ENCODE measurements at places on chromosomes 3 and 15. TPM values are rescaled to one million over a fixed set of nuclear protein-coding genes. Genes with fewer than 3 reads are reported as not detected.

DNA sequence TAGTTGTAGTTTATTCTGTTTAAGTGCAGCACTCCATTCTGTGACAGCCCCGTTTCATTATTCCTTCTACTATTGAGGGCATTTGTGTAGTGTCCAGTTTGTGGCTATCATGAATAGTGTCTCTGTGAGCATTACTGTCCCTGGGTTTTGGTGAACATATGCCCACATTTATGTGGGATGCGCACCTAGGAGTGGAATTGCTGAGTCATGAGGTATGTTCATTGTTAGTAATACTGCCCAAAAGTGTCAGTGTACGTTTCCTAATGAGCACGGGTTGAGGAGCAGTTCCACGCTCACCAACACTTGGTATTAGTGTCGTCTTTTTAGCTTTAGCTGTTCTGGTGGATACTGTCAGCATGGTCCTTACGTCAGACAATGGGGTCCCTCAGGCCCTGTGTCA is 131.8 kb downstream of the SLCO3A1 start:
- no peak for DNase-seq

- peak; percentile 43 for DNase-seq
Measured at GRCh38 chr15:41978534-41978933, 6.2 kb upstream of the EHD4 start.

- DNase-seq: no peak
Measured at GRCh38 chr3:25038271-25038670, 389.8 kb upstream of the RARB start.

GRCh38 chr3:133940536-133940935 is 44.9 kb upstream of the RAB6B start:
- DNase-seq: peak; percentile 14

GRCh38 chr3:122235147-122235546 is 51.7 kb downstream of the CASR start:
- DNase-seq: no peak

GRCh38 chr3:157300094-157300493 is 136.6 kb upstream of the PTX3 start:
- no peak for DNase-seq

Gene HEMK1
- total RNA-seq: 15.5 TPM

DNA sequence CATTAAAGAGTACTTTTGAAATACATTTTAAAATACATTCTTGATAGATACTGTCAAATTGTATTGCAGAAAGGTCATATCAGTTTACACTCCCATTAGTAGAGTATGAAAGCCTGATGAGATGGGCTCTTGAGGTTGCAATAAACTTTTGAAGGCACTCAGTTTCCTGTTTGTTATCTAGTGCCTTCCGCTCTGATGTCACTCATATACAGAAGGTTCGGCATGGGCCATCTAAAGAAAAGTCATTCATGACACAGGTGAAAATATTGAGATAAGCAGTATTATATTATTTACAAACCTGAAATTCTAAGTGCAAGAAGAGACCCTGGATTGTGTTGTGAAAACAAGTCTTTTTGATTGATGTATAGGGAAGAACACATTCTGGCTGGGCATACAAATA is 36.5 kb upstream of the DENND4A start:
- no peak for DNase-seq

Gene FAM240A
- not detected for total RNA-seq

DNA sequence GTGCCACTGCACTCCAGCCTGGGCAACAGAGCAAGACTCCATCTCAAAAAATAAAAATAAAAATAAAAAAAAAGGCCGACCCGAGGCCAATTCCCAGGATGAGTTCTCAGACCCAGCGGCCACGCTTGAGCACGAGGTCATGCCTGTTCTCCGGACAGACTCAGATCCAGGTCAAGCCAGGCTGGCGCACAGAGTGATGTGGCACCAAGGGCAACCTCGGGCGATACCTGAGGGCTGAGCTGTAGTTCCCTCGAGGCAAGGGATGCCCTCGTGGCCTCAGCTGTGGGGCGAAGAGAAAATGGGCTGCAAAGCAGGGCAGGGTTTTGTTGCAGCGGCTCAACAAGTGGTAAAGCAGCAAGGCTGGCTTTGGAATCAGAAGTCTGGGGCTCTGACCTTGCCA is 77.3 kb downstream of the C3orf70 start:
- no peak for DNase-seq

GRCh38 chr3:126538316-126538715 is 14.4 kb downstream of the CHST13 start:
- DNase-seq: peak; percentile 73

GRCh38 chr3:195227871-195228270 is 43.1 kb downstream of the XXYLT1 start:
- no peak for DNase-seq

- DNase-seq: peak; percentile 93
Measured at GRCh38 chr3:131361464-131362421, 19.8 kb upstream of the NUDT16 start.

Gene HACL1
- 20.7 TPM for total RNA-seq

Gene RAB6B
- total RNA-seq: 64.8 TPM

Gene ELL3
- total RNA-seq: 2.0 TPM

Gene NTRK3
- 1.6 TPM for total RNA-seq

DNA sequence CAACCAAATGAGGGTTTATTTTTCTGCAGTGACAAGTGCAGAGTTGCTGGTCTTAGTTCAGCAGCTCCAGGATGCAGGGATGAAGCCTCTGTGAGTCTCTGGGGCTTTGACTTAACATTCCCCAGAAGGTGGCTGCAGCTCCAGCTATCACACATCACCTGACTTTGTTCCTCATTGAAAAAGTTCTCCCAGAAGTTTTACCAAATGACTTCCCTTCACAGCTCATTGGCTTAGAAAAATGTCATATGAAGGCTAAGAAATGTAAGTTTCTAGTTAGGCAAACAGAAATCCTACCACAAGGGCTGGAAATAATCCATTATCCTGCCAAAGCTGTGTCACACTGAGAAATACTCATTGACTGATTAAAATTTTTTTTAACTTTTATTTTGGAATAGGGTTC is 184.9 kb downstream of the MINAR1 start:
- DNase-seq: no peak

GRCh38 chr15:94250801-94251200 is 19.4 kb downstream of the MCTP2 start:
- no peak for DNase-seq

DNA sequence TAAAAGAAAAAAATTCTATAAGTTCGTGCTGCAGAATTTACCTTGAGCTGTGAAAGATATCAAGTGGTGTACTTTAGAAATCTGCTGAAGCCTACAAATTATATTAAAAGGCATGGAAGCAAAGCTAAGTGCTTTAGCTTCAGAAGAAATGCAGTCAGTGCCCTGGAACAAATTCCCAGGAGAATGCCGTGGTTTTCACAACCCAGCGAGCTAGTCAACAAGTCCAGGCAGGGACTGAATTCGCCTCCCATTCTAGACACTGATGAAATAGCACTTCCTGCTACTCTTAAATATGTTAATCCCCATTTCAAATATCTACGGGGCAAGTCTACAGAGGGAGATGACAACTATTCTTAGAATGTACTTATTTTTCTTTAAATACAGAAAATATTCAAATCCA is 326.4 kb upstream of the IGF1R start:
- no peak for DNase-seq

- no peak for DNase-seq
Measured at GRCh38 chr15:65343374-65343981, 34.3 kb downstream of the IGDCC3 start.

DNA sequence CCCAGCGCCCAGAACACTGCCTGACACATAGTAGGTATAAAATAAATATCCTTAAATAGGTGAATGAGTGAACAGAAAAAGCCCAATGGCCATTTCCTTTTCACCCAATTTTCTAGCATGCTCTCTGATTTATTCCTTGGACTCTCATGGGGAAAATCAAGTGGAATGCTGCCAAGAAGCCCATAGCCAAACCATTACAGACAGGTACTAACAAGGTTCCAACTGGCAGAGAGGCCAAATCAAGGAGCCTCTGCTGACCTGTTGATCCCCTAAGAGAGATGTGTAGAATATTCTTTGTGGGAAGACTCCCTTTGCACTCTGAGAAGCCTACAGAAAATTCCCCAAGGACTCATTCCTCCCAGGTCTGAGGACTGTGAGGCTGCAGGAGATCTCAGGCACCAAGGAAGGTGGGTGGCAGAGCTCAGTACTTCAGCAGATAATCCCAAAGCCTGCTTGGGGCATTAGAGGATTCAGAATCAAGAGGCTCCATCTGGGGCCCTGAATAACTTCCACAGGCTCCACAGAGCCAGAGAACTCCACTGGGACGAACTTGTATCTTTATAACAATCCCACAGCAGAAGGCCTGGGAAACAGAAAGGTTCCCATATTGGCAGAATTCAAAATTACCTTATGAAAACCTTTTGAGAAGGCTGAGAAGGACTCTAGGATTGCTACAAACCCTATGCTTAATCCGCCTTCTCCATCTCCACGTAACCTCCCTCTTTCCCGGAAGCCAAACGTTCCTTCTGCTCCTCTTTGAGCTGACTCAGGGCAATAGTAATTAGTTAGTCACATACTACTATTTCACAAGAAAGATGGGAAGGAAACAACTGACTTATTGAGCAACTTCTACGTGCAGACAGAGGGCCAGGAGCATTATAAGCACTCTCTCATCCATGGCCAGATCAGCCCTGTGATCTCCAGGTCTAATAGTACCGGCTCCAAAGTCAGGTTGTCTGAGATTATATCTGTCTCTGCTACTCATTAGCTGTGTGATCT is 34.5 kb downstream of the PRICKLE2 start:
- no peak for DNase-seq

Gene PLA2G4E
- not detected for total RNA-seq

Measured in mesenteric fat pad (tissue), 1 donor.